Stimulated activated CD4-positive, alpha-beta T cell treated with anti-CD3 and anti-CD28 coated beads, Interleukin-12 subunit alpha, Interleukin-12 subunit beta, amount 100 ng/mL, for 24 hours (primary cell): ENCODE measurements at places on chromosomes 3 and 15.

DNA sequence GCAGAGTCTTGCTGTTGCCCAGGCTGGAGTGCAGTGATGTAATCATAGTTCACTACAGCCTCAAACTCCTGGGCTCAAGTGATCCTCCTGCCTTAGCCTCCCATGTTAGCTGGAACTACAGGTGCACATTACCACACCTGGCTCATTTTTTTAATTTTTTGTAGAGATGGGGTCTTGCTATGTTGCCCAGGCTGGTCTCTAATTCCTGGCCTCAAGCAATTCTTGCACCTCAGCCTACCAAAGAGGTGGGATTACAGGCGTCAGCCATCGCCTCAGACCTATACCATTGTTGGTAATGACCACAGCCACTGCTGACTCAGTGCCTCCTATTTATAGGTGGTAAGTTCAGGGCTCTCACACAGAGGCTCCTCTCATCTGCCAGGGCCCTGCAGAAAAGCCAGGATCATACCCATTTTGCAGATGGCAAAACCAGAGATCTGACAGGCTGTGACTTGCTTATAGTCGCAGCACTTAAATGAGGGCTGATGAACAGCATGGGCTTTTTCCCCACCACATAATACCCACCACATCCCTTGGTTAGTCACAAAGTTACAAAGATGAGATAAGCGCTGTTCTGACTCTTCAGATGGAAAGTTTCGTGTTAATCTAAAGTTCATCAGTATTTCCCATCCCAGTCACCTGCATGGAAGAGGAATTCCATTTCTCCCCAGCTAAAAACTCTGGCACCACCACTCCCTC, 21.8 kb upstream of the SPATA12 start:
- no peak for DNase-seq

GRCh38 chr3:109440353-109440752, 103.0 kb upstream of the DPPA4 start:
- DNase-seq = no peak

DNA sequence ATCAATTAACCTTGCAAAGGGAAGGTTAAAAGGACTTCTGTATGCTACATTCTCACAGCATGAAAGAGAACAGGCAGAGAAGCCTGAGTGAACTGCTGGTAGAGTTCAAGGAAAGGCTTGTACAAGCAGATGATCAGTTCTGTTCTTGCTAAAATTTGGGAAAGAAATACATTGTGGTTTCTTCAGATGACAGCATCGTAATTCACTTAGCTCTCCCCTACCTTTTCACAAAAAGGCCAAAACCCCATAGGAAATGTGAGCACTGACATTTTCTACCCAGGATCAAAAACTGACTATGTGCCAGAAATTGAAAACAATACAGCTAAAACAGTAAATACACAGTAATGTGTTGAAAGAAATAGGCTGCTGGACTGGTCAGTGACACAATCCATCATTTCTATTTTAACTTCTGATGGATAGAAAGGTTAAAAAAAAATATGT, 216.4 kb downstream of the DPH6 start:
- DNase-seq = no peak

- DNase-seq = no peak
Observed at GRCh38 chr3:55165704-55166405, 238.0 kb upstream of the LRTM1 start.

GRCh38 chr15:44038755-44039191, 156.3 kb downstream of the FRMD5 start:
- no peak for DNase-seq

DNA sequence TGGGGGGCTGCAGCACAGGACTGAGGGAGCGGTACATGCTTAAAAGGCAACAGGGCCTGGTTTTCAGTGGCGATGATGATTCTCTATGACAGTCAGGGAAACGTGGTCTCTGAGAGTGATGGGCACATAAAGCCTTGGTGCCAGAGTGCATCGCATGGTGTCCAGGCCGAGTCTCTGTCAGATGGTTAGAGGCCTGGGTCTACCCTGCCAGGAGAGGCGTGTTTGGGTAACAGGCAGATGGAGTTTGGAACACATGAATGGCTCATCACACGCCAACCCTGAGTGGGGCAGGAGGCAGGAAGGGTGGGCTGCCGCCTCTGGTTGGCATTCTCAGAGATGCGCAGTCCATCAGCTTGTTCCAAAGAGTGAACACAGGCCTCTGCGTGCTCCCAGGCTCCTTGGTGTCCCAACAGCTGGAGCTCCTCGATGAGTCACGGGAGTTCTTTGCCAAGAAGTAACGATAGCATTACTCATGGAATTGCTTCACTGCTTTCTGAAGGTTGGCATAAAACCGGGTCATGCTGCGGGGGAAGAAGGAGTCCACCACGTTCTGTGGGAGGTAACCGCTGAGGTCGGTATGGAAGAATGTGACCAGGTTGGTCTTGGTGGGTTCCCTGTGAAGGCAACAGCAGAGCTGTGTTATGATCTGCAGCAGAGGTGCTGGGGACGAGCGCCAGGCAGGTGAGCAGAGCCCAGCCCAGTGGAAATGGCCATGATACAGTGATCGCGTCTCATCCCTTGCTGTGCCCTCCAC, 11.0 kb downstream of the STARD5 start:
- no peak for DNase-seq

DNA sequence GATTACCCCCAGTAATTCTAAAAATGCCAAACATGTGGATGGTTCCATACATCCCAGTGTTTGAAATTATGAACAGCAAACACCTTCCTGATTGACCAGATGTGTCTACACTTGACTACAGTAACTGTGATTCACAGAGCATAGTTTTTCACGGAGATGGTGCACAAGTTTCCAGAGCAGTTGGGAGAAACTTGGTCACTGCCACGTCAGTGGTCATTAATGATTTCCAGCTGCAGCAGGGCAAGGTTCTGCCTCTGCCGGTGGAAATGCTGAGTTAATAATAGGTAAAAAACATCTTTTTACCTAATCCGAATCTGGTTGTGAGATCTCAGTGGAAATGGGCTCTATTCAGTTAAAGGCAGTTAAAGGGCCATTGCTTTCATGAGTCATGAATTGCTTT, 154.1 kb upstream of the FEZF2 start:
- DNase-seq = no peak

DNA sequence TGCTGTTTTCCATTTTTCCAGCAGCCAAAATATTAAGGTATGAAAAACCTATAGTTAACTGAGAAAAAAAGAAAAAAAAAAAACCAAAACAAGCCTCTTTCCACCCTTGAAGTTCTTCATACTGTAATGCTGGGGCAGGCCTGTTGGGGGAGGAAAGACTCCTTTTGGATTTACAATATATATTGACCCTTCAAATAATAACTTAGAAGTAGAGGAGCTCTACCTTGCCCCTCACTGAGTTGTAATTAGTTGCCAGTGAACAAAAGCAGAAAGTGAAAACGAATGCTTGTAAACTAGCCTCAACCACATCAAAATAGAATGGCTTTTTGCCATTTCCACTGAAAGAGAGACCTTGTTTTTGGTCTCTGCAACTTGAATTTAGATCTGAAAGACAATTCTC, 326.6 kb downstream of the NR2F2 start:
- no peak for DNase-seq

DNA sequence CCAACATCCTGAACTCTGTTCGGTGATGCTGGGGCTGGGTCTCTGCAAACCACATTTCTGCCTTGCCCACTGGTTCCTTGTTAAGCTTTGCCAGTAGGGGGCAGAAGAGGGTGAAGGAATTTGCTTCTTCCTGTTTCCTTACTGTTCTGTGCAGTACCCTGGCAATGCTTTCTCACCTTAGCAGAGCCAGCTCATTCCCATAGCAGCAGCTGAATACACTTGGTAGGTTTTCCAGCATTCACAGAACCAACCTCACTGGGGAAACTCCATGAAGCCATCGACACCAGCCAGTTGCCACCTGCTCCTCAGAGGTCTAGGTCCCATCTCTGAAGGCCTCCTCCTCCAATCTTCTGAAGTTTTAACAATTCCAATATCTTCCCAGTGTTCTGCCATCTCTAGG, 308.4 kb downstream of the PDCD6IP start:
- DNase-seq = no peak

DNA sequence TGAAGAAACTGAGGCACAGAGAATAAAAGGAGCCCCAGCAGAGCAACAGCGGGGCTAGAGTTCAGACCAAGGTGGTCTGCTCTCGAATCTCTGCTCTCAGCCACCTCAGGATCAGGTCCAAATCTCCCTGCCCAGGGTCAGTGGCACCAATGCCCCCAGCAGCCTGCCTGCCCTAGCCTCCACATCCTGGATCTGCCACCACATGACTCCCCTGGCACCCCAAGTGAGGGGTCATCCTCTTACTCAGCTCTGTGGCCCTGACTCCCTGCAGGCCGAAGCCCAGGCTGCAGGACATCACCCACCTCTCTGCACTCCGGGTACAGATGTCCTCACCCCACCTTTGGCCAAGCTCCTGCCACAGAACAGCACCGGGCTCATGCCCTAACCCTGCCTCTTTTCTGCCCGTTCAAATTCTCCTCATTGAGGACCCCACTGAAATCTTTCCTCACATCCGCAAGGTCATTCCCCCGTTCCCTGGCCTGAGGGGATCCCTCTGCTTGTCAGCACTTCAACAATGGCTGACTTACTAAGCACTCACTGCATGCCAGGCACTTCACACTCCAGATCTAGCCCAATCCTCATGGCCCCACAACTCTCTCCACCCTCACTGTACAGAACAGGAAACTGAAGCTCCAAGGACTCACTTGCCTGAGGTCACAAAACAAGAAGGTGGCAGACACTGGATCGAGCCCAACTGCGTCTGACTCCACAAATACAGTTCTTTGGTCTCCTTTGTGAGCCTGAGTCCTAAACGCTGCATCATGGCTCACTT, 4.3 kb downstream of the PPIB start:
- no peak for DNase-seq

DNA sequence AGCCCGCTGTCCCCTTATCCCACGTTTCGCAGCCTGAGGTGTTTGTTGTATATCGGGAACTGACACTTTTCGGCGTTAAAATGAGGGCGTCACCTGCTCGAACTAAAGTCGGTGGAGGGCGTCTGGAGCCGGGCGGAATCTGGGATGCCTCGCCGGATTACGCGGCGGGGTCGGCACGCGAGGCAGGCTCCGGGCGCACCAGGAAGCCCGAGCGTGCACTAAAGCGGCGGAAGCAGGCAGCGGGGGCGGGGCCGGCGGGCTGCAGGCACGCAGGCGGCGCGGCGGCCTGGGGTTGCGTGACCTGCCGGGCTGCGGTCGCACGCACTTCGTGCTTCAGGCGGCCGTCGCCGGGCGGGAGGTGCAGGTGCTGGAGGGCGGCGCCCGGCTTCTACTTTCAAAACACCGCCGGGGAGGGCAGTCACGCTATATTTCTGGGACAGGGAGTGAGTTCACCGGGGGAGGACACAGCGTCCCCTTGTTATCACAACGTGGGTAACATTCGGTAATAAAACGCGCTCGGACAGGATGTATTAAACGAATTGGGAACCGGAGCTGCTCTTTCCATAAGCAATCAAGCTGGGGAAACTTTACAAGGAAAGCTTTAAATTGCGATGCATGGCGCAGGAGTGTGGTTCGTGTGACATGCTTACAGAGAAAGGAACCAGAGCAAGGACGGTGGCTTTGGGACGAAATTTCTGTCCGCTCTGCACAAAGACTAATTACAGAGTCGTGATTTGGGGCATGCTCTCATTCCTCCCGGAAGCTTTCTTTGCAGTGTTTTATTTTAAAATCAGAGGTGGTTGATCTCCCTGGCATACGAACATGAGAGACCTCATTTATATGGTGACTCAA, 9.1 kb upstream of the LEKR1 start:
- peak; percentile 85 for DNase-seq

DNA sequence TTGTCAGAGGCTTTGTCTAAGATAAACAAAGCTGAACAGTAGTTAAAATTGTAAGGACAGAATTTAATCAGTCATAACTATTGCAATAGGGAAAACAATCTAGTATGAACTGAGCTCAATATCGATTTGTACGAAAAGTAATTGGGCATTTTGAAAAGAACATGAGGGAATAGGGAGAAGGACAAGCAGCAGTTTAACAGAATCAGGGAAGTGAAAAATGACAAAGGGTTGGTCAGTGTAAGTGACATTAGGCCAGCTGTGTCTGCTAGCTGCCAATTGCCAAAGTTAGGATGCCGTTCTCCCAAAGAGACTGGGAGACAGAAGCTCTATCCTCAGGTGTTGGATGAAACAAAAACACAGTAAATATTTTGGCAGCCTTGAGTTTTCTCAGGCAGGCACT, 3.3 kb upstream of the DNAJA4 start:
- DNase-seq = no peak

DNA sequence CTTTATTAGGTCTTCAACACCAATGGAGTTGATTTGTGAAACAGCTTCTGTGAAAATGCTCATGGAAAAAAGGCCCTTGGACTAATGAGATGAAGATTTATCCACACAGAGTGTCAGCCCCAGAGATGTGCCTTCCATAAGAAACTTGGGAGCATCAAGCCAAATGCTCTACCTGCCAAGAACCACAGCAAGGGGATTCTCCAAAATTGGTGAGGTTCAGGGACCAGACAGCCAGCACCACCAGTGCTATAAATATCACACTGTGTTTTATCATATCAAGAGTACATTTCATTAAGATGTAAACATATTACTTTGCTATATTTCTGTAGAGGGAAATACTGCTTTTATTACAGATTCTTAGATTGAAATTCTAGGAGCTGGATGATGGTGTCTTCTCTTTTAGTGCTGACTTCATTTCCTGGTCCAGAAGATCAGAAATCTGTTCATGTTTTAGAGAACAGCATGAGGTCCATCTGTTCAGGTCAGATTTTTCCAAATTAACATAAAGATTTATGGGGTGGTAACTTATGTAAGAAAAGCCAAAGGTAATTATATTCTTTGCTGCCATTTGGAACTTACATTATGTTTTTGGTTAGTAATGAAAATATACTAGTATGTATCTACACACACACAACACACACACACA, 17.7 kb downstream of the SLC35G2 start:
- no peak for DNase-seq

DNA sequence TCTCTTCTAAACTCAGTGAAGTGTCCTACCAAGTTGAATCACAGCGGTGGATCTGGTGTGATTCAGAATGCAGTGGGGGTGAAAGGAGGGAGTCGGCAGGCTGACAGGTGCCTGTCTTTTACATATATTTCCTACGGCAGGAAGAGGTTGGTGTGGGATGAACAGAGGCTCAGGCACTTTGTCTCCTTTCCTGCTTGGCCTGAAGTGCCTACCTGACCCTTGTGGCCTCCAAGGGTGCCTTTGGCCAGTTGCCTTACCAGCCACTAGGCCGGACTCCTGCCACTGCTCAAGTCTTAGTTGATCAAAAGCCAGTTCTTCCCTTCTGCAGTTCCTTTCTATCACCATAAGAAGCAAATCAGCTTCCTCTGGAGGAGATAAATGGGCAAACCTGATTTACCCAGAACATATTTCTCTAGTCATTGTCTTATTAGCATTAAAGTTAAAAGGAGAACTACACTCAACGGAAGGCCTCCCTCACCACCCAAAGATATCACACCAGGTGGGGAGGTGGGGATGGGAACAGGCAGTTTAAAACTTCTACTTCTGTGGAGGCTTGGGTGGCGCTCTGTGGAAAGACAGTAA, 52.1 kb downstream of the CRTC3 start:
- DNase-seq = no peak

DNA sequence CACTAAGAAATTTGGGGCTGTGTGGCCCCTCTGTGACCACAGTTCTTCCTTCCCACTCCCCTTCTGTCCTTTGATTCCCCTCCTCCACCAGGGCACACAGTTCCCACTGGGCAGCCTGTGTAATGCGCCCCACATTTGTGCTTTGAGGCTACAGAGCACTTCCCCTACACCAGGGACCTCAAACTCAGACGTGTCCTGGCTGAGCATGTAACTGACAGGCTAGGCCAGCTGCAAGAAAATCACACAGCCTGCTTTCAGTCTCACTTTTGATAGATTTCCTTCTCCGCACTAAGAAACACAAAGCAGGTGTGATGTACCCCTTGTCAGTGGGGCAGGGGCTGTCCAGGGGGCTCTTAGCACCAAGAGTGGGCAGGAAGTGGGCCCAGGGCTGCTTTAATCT, 29.6 kb downstream of the PRKCD start:
- no peak for DNase-seq
